Mesothelial cell of epicardium (in vitro differentiated cells): ENCODE measurements at places on chromosomes 3 and 15. TPM values are rescaled to one million over a fixed set of nuclear protein-coding genes. Genes with fewer than 3 reads are reported as not detected.

Gene ADAMTS17
- total RNA-seq = 39.4 to 42.1 TPM (median 40.2 TPM) in 3 replicates

Gene SV2B
- total RNA-seq = 0.14 to 0.29 TPM (median 0.18 TPM) in 3 replicates

DNA sequence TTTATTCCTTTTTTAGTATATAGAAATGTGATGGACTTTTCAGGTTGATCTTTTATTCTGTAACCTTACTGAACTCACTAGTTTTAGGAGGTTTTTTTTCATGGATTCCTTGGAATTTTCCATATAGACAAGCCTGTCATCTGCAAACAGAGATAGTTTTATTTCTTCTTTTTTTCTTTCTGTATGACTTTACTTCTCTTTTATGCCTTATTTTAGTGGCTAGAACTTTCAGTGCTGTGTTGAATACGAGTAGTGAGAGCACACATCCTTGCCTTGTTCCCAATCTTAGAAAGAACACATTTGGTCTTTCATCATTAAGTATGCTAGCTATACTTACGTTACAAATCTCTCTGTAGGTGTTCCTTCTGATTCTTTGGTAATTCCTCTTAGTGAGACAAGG, 336.5 kb downstream of the PTPRG start:
- H3K27me3 ChIP-seq = no peaks in the 10 kb centered on the region
- peaks cover 28% of the 10 kb centered on the region for H3K4me1 ChIP-seq
- no peaks in the 10 kb centered on the region for H3K36me3 ChIP-seq
- no peak overlapping the region for H3K27ac ChIP-seq
- H3K4me3 ChIP-seq = no peak overlapping the region

GRCh38 chr3:110974902-110975301, 96.7 kb upstream of the NECTIN3 start:
- no peaks in the 10 kb centered on the region for H3K27me3 ChIP-seq
- DNase-seq = no peak
- no peaks in the 10 kb centered on the region for H3K4me1 ChIP-seq
- H3K27ac ChIP-seq = no peak overlapping the region
- H3K4me3 ChIP-seq = no peak overlapping the region

GRCh38 chr15:90286678-90287077, 21.2 kb downstream of the NGRN start:
- no peaks in the 10 kb centered on the region for H3K27me3 ChIP-seq
- no peak overlapping the region for H3K27ac ChIP-seq
- H3K4me1 ChIP-seq = no peaks in the 10 kb centered on the region
- H3K36me3 ChIP-seq = no peaks in the 10 kb centered on the region
- DNase-seq = no peak
